ENCODE measurements at places on chromosomes 3 and 15.

GRCh38 chr3:13404626-13405452 is 15.3 kb downstream of the NUP210 start:
- DNase-seq = no peak

- DNase-seq = no peak
Observed at GRCh38 chr15:20345401-20345958, 196.1 kb downstream of the GOLGA6L6 start.

- DNase-seq = no peak
Observed at GRCh38 chr3:121295979-121296378, 249.8 kb downstream of the POLQ start.

DNA sequence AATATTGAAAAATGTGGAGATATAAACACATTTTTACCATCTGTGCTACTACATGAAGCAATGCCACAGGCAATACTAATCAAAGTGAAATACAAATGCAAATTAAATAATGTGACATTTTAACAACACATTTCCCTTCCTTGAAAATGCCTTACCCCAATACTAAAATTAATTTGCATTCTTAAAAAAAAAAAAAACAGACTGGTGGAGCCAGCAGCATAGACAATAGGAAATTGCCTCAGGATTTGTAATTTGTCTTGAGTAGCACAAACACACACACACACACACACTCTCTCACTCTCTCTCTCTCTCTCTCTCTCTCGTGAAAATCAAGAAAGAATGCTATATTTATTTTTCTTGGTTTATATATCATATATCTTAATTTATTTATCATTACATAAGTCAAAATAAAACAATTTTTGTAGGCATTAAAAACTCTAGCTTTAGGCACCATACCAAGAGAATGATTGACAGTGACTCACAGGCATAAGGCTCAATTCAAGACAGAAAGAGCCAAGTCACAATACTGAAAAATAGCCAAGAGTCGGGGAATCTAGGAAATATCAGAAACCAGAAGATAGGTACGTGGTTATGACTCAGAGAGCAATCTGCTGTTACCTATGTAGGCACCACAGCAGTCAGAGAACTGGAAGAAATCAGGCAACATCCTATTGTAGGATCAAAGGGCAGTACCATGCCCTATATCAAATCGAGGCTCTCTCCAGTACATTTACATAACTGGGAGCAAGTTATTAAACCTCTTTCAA is 23.0 kb downstream of the SUCNR1 start:
- DNase-seq = no peak

- no peak for DNase-seq
Observed at GRCh38 chr3:48623851-48624547, 2.4 kb upstream of the TMEM89 start.

- DNase-seq = no peak
Observed at GRCh38 chr3:116417151-116417550, 28.1 kb downstream of the LSAMP start.

GRCh38 chr15:99845009-99845408 is 111.8 kb upstream of the LYSMD4 start:
- no peak for DNase-seq

DNA sequence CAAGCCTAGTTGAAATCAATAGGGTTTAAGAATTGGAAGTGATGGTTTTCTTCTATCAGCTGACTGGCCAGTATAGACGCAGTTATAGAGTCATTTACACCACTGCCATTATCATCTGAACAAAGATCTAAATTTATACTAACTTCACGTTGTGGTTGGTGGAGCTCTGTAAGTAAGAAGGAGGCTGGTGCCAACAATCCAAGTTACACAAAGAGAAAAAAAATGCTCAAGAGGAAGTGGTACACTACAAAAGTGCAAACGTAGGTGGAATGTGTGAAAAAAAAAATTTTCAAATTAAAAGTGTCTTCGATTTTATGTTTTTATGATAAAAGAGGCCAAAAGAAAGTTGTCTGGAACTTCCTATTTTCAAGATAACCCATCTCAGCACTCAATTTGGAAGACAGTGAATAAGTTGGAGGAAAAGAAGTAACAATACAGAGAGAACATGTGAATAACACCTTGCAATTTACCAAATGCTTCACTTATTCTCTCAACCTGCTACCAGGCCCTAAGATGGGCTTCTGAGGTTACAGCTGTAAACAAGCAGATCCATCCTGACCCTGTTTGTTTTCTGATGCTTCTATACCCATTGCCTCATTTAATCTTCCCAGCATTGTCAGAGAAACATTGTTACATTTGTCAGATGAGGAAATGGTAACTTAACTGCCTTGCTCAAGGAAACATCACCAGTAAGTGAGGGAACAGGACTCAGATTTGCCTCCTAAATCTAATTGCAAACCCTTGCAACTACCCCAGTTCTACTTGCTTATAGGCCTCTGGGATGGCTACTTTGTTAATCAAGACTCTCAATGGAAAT is 12.0 kb upstream of the TASOR start:
- no peak for DNase-seq

DNA sequence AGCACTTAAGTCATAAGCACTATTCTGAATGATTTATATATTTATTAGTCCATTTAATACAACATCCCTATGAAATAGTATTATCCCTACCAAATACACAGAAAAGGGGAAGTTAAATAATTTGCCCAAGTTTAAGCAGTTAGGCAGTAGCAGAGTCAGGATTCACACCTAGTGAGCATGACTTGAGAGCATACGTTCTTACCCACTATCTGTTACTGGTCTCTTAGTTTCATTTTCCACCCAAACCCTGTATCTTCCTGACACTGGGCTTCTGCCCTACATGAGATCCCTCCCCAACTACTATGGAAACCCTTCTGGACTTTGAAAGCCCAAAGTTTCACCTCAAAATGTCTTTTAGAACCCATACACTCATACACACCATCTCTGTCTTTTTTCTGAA is 4.4 kb upstream of the ATOSA start:
- DNase-seq = no peak

GRCh38 chr3:130707902-130708601 is 38.6 kb downstream of the PIK3R4 start:
- no peak for DNase-seq

- no peak for DNase-seq
Observed at GRCh38 chr15:59993041-59993750, 10.9 kb upstream of the FOXB1 start.

- no peak for DNase-seq
Observed at GRCh38 chr3:77279276-77279675, 239.4 kb downstream of the ROBO2 start.

- DNase-seq = no peak
Observed at GRCh38 chr3:9563851-9564250, 10.2 kb upstream of the LHFPL4 start.

DNA sequence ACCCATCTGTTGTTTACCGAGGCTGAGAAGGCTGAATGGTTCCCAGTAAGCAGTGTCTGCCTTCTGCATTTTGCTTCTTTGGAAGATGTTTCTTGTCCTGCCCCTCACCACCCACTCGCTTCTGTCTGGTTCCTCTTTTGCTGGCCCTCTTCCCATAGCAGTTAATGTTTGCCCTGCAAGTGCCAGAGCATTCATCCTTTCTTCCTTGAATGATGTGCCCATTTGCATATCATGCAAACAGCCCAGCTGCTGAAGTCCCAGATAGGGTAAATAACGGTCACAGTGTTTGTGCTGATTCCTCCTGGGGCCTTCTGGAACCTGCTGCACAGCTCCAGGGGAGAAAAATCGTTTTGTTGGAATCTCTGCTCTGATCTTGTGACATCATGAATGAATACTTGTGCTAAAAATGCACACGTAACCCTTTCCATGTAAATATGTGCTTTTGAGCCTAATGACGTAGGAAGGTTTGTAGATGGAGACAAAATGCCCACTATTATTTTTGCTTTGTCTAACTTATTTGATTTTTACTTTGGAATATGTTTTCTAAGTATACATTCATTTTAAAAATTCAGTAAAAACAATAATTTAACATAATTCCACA is 381.0 kb downstream of the SOX2 start:
- no peak for DNase-seq

- no peak for DNase-seq
Observed at GRCh38 chr3:128945041-128945877, 48.6 kb downstream of the CFAP92 start.

DNA sequence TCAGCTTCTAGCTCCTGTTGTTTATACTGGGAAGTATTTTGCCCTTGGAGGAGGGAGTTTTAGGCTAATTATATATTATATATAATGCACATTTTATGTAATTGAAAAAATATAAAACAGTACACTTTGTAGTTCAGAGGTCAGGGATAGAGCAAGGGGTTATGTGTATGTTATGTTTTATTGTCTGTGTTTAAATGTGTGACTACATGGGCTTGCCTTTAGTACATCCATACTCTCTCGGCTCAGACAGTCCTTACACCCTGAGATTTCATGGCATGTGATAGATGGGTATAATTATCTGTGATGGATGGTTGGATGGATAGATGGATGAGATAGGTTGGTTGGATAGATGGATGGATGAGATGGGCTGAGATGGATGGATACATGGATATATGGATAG is 17.4 kb upstream of the ST3GAL6 start:
- no peak for DNase-seq

GRCh38 chr15:91099995-91100813 is at the start of gene SV2B:
SV2B (plus strand) TSS chr15:91100257; CDS start chr15:91226264, 126,007 bp downstream.
- DNase-seq = no peak

DNA sequence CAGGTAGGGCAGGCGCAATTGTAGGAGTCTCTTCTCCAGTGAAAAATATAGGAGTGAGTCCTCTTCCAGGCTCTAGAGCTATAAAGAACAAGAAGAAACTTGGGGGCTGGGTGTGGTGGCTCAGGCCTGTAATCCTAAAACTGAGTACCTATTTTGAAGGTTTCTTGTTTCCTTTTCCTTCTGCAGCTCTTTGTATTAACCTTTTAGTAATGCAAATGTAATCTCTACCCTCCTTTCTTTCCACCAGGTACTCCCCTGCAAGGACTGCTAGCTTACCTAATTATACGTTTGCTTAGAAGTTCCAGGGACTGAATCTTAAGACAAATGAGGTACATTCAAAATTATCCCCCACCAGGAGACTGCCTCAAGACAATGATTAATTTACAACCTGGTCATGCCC is 75.9 kb downstream of the CD47 start:
- no peak for DNase-seq

- DNase-seq = no peak
Observed at GRCh38 chr15:92062505-92062904, 209.0 kb downstream of the SLCO3A1 start.

DNA sequence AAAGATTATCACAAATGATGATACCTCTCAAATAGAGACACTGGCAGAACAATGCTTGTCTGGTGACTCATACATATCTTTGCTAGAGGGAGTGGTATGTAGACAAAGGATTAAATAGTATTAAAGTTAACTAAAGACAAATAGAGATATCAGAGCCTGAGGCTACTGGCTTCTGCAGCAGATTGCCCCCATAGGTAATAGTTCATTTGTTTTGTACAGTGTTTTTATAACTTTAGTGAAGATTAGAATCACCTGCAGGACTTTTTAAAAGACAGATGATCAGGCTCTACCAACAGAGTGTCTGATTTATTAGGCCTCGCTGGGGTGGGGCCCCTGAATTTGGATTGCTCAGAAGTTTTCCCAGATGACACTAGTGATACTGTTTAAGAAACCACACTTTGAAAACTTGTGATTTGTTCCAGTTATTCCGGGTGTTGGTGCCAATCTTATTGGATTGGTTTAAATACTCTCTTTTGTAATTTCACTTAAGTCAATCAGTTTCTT is 96.4 kb downstream of the NAALADL2 start:
- DNase-seq = no peak

- no peak for DNase-seq
Observed at GRCh38 chr3:45425237-45425933, 37.0 kb downstream of the LARS2 start.

- no peak for DNase-seq
Observed at GRCh38 chr15:59232476-59232875, 25.8 kb downstream of the LDHAL6B start.

GRCh38 chr3:147413686-147414389 is 4.7 kb downstream of the ZIC1 start:
- DNase-seq = no peak

GRCh38 chr3:55122312-55122711 is 194.5 kb upstream of the LRTM1 start:
- no peak for DNase-seq

DNA sequence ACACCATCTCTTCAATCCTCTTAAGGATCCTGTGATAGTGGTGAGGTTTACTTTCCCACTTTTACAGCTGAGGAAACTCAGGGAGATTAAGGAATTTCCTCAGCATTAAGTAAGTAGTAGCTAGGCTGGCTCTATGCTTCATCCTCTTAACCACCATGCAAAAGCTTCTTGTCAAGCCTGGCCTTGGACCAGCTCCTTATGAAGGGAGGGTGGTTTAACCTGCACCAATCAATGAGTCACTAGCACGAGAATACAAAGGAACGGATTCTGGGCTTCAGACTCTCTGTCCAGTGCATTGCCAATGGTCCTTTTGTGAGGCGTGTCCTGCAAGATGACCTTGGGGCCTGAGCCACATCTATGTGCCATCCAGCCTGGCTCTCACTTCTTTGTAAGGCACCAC is 202.0 kb upstream of the CFAP20DC start:
- no peak for DNase-seq

GRCh38 chr15:98286831-98287230 is 326.3 kb downstream of the ARRDC4 start:
- DNase-seq = no peak

DNA sequence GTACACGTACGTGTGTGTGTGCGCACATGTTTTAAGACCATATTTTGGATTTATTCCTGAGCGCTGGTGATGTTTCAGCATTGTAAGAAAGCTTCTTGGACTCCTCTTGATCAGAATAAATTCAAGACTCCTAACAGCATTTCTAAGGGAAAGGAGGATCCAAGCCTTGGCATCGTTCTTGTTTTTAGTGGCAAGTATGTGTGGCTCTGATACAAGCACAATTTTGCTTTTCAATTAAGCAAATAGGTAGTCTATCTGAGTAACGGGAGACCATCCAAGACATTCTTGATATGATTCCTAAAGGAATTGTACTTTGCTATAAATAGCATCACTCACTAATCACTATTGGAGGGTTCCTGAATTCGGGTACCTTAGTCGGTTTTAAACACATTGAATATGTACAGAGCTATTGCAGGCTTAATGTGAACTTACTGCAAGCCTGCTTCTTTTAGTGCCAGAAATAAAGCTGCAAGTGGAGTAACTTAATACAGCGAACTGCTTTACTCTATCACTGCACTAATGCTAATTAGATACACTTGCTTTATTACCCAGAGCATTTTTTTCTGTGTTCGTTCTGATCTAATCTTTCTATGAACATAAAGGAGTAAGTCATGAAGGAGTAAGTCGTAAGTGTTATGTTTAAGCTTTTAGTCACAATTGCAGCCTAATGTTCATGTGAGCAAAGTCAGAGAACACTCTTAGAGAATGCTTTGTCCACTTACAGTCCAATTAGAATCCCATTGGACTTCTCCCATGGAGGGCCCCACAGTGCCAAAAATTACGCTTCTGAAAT is 186.3 kb downstream of the MCTP2 start:
- no peak for DNase-seq

- DNase-seq = no peak
Observed at GRCh38 chr15:25967116-25967515, 104.0 kb upstream of the ATP10A start.

- DNase-seq = no peak
Observed at GRCh38 chr3:126063358-126063965, 20.5 kb downstream of the SLC41A3 start.

GRCh38 chr15:81909011-81909358 is 136.8 kb downstream of the MEX3B start:
- DNase-seq = no peak

GRCh38 chr15:66563126-66563525 is 2.7 kb downstream of the LCTL start:
- DNase-seq = no peak
